ENCODE measurements at places on chromosomes 5 and 9.

DNA sequence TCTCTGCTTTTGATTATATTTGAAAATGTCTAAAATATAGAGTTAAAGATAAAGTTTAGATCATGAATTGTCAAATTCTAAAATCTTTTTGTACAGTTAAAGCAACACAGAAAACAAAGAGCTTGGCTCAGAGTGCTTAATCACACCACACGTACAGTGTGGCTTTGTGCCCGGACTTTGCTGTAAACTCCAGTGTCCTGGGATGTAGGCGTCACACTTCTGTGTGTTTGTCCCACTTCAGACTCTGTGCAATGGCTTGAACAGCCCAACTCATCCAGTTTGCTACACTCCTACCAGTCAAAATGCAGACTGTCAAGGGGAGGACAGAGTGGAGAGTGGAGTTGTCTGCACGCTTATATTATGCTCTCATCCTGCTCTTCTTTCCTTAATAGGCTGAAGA lies 45.3 kb downstream of the SMARCA2 start:
- no peak for DNase-seq

- no peak for DNase-seq
These were observed 53.5 kb downstream of the GRIA1 start for GRCh38 chr5:153543959-153544470.

- no peak for DNase-seq
These were observed 236.0 kb downstream of the MED10 start for GRCh38 chr5:6142353-6142752.

DNA sequence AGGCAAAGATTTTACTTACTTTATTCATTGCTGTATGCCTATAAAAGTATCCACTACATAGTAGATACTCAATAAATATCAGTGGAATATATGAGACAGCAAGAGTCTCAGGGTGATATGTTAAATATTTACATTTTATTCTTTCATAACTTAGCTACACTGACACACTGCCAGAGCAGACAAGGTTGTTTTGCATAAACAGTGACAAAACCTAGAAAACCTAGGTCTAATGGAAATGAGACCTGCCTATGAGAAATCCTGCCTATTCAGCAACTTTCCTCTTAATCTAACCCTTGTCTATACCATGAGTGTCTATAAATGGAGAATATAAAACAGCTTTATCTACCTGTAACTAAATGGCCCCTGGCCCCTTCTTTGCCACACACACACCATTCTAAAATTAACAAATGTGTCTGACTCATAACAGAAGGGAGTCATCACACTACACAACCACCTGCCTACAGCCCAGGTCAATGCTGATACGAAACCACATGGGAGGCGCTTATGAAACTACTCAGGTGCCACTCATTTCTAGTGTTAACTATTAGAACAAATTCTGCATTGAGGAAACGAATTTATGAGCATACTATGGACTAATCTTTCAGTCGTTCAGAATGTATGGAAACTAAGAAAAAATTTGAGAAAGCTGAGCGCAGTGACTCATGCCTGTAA lies 60.3 kb downstream of the UBAP2 start:
- no peak for DNase-seq

GRCh38 chr9:133658442-133659431 lies 22.6 kb downstream of the DBH start:
- DNase-seq = no peak

DNA sequence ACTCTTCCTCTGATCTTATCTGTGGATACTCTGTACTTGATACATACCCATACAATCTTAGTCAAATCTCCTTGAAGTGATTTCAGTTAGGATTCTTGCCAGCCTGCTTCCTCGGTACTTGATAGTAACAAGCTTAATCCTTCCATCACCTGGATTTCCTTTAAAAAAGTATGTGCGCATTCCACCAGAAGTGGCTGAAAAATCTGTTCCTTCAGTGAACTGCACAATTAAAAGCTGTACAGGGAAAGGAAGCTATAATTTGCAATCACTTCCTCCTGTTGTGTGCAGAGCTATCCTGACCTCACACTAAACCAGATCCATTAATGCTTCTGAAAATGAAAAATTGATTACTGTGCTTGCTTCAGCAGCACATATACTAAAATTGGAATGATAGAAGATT lies 47.3 kb downstream of the PWWP2A start:
- DNase-seq = no peak

- DNase-seq = no peak
These were observed 678.8 kb upstream of the KLF4 start for GRCh38 chr9:108168236-108168850.

- DNase-seq = no peak
These were observed 15.1 kb upstream of the TRIM36 start for GRCh38 chr5:115184770-115185169.

All from AML-193 (cell line).